ENCODE measurements at places on chromosomes 2 and 18.
A peak's percentile ranks its signal among the peaks of the same experiment; 100 is the strongest.

DNA sequence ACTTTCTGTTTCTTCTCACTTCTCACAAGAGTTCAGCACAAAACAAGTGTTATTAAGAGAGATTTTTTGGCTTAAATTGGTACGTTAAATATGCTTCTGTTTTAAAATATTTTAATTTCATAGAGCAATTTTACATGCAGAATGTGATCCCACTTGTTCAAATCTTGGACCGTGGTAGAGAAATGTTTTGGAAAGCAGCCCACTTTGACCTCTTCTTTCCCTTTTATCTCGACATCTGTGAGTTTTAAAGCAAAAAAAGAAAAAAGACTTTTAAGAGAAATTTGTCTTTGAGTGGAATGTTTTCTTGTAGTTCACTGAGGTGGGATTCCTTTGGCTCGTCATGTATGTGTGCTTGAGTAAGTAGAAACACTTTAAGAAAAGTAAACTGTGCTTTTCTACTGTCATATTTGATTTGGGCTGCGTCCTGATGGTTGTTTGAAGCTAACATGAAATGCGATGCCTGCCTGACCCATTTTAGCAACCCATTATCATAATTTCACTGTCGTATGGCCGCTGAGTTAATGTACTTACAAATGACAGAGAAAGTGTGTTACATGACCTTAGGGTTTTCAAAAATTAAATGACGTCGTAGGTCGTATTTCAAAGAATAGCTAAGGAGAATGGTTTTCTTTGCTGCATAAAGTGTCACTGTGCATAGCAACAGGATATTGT lies 54.5 kb downstream of the TSHZ1 start:
- DNase-seq: no peak

DNA sequence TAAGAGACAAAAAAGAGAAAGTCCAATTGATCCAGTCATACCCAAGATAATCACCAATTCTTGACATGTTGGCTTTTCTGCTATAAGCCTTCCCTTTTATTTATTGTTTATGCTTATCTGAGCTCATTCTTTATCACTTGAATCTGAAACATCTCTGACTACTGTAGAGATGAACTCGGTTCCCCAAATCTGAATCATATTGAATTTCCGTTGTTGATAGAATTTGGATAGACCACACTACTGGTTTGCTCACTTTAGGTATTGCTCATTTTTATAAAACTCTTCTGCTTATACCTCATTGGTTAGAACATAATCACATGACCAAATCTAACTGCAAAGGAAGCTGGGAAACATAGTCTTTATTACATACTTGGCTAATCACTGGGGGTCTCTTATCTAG lies 236.9 kb downstream of the TRIB2 start:
- no peak for DNase-seq

GRCh38 chr18:35466334-35466733 lies 31.4 kb downstream of the INO80C start:
- no peak for DNase-seq

DNA sequence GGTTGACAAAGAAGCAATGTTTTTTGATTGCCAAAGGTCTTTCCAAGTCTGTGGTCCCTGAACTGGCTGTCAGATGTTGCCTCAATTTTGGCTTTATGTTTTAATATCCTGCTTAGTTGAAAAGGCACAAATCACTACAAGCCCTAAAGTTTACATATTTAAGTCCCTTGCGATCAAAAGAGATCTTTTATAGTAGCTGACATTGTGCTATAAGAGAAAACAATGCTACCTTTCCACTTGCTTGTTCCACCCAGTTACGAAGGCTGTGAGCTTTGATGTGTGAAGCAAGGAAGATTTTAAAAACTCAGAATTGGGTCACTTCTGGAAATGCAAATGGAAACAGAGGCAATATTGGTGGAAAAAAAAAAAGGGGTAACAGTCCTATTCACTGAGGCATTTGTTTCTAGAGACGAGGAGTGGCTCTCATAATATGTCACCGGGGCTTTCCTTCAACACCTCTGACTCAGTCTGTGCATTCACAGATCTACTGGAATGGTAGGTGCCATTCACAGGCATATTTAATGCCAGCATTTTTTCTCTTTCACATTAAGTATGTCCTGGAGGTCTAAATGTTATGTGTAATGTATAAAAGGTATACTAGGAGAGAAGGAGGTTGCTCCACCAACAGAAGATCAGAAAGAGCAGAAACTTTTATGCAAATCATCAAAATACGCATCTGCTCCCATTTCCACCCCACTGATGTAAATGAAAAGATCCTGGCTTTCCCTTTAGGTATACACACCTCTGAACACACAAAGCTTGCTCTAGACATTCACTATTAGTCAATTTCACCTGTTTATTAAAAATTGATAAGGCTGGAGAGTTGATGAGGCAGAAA lies 91.8 kb downstream of the TGIF1 start:
- DNase-seq: no peak

GRCh38 chr18:38369772-38370690 lies 804.4 kb upstream of the CELF4 start:
- DNase-seq: no peak

- peak; percentile 95 for DNase-seq
These were observed 133.7 kb downstream of the COMMD1 start for GRCh38 chr2:62038975-62039771.

DNA sequence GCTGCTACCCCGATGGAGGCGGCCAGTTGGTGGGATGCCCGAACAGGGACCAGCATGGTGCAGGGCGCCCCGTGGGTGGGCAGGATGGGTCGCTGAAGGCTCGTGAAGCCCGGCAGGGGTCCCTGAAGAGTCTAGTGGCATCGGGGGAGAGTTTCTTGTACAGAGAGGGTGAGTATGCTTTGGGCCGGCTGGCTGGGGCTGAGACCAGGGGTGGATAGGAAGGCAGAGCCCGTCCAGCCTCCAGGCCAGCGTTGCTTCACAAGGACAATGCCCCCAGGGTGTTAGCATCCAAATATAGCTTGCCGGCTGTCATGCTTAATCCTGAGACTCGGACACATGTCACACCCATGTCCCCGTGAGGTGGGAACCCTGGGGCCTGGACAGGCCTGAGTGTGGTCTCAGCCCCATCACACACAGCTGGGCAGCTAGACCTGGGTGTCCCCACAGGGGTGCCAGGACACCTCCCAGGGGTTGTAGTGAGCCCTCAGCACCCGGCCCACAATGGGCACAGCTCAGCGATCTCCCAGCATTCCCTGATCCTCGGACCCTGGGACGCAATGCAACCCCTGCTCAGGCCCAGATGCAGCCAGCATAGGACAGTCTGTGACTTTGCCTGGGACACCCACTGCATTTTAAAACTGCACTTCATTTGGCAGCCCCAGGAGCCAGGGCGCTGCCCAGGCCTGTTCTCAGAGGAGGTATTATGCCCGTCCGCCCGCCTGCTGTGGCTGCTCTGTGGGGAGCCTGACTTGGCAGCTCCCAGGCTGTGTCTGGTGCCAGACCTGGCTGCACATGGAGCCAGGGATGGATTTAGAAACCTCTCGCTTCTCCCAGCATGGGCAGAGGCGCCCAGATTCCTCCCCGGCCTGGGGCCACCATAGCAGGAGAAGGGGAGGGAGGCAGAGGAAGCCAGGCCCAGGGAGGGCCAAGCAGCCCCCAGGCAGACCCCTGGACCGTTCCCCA lies 36.4 kb downstream of the RAMP1 start:
- no peak for DNase-seq

DNA sequence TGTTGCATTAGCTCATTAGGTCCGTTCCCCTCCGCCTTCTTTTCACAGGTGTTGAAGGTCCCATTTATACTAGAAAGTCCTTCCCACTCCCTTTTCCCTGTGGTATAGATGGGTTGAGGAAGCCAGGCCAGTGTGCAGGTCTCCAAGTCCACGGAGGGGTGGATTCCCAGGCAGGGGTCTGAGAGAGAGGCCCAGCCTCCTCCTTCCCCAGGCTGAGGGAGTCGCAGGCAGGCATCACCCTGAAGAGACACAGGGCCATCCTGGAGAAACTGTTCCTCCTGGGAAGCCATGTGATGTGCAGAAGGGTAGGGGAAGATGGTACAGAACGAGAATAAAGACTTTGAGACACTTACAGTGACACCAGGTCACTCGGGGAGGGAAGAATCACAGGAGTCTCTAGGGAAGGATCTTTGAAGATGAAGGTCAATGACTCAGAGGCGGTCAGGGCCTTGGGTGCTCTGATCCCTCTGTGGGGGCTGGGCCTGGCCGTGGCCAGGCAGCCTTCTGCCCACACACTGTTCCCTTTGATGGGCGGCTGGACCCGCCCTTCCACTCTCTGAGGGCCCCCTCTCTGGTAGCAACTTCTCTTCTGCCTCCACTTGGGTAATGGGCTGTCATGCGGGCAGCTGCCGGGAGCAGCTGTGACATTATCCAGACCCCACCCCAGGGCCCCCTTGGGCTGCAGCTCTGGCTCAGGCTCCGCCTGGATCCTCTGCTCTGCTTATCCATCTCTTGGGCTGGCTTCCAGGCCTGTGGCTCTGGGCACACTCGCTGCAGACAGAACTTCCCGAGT lies 45.1 kb downstream of the RHOB start:
- DNase-seq: peak; percentile 22

DNA sequence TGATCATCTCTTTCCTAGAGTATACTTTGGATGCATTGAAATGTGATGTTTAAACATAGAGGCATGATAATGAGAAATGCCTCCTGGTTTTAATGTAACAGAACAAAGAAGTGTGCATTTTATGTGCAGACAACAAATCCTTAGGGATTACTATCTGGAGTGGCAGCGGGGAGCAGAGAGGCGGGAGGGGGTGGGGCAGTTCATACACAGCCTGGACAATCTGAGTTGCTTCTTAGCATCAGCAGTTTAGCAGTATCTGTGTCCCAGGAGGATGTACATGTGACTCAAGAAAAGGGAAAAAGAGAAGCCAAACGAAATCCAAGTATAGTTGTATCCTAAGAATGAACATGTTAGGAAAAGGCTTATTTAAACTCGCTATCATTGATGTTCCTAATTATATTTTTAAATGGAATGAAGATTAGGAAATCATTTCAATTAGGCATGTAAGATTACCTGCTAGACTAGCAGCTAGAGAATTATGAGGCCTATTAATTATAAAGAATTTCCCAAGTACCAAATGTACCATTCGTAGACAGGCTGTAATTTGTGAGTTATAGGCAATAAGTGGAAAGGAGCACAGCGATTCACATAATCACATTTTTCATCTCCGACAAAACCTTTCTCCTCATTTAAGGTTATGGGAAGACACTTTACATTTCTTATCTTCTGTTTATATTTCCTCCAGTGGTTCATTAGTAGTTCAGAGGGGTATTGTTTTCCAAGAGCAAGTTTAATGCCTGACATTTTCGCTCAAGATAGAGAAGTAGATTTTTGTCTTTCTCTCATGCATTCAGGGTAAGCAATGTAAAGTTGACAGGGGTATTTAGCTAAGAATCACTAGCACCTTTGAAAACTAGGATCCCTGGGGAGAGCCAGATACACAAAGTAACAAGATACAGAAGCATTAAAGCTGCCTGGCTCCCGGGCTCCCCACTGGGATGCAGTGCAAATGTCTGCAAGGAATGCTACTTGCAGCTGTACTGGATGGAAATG lies 141.3 kb upstream of the NOSTRIN start:
- no peak for DNase-seq

GRCh38 chr2:169361706-169362117 lies 622 bp downstream of the LRP2 start:
- no peak for DNase-seq
